SK-N-DZ (cell line): ENCODE measurements at places on chromosomes 16 and 17.

DNA sequence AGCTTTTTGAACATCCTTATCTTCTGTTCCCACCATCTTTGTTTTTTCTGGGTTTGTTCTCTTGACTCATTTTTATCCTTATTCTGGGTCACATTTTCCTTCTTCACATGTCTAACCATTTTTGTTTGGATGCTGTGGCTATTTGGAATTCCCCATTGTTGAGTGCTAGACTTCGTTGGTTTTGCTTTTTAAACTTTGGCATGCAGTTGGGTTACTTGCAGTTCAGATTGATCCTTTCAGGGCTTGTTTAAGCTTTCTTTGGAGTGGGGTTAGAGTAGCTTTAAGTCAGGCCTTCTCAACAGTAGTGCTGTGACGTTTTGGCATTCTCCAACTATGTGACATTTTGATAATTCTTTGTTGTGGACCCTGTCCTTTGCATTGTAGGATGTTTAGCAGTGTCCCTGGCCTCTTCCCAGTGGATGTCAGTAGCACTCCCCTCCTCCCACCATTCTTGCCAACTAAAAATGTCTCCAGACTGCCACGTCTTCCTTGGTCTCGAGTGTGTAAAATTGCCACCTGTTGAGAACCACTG is 21.1 kb downstream of the PRMT7 start:
- DNase-seq: no peak

GRCh38 chr17:45800816-45801215 is 16.7 kb downstream of the CRHR1 start:
- DNase-seq: no peak

GRCh38 chr17:44892250-44892649 is 7.0 kb downstream of the EFTUD2 start:
- DNase-seq: no peak

GRCh38 chr17:81034168-81034777 is 678 bp upstream of the BAIAP2 start:
- DNase-seq: peak; percentile 59

DNA sequence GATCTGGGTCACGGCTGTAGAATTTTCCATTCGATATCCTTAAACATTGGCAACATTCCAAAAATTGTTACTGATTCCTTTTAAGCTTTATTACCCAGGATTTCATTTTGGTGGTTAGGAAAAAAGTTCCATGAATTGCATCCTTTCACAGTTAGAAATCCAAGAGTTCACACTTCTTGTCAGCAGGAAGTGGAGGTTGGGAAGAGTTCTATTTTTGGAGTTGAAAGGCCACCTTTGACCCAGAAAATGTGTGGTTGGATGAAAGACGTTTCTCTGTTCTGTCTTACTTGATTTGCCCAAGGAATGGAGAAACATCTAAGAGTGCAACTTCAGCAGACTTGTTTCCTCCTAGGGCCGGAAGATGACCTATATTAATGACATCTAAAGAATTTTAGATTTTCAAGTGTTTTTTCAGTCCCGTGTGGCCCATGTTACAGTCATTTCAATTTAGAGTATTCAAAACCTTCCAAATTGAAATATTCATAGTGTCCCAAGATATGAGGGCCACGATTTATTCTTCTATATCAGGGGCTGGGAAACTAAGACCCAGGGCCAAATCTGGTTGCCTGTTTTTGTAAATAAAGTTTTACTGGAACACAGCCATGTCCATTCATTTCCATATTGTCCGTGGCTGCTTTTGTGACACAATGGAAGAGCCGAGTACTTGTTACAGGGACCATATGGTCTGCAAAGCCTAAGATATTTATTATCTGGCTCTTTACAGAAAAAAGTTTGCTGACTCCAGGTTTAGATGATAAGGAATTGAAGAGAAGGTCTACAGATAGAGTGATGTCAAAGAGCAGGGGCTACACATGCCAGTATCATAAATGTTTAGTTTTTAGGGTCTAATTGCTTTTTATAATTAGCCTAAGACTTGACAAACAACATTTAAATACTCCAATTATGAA is 50.2 kb downstream of the CDK5R1 start:
- DNase-seq: no peak

GRCh38 chr16:60905811-60906210 is 1130.4 kb downstream of the CDH8 start:
- no peak for DNase-seq

- no peak for DNase-seq
Measured at GRCh38 chr17:57773557-57773956, 28.5 kb upstream of the CCDC182 start.

DNA sequence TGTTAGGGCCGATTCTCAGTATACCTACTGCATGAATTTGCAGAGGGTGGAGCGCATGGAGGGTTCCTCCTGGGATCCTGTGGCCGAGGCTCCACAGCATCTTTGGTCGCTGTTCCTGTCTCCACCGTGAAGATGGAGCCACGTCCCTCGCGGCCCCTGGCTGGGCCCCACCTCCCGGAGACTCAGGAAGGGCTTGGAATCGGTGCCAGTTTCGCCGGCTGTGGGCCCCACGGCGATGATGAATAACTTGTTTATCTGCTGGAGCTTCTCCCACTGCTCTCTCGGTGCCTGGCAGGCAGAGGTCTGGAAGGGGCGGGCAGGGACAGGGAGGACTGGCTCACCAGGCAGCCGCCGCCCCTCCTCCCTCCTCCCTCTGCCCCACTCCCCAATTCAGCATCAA is 8.1 kb downstream of the SLC5A11 start:
- peak; percentile 13 for DNase-seq

DNA sequence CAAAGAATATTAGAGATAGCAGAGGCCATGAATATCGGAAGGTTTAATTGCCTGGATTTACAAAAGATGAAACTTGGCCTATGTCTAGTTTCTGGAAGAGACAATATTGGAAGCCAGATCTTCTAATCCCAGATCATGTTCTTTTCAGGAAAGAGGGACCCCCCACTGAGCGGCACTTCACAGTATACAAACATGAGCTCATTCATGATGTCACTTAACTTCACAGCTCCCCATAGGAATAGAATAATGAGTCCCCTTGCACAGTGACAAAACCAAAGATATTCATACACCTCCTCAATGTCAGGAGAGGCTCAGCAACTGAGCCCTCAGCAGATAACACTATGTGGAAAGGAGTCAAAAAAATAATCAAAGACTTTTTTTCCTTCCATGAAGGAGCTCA is 147.5 kb downstream of the CDH11 start:
- DNase-seq: no peak

DNA sequence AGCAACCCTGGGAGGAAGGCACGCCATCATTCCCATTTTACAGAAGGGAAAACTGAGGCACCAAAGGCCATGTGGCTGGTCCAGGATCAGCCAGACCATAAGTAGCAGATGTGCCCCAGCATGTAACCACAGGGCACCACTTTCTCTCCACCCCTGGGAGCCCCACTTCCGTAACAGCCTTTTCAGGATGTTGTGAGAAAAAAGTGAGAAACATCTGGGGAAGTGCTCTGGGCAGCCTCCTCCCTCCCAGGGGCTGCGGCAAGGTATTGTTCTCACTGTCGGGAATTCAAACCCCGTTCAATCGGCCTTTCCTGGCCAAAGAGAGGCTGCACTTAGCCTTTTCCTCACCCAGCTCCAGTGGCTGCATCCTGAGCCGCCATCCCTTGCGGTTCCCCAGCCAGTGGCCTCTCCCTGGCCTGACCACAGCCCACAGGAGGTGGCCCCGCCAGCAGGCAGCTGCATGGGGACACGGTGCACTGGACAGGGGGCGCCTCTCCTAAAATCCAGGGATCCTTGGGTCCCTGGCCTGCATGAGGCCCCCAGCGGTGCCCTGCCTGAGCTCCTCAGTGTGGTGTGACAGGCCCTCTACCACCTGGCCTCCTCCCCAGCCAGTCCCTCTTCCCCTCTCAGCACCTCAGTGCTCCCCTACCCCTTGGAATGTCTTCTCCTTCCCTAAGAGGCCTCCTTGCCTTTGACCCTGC is 5.7 kb upstream of the CDH5 start:
- no peak for DNase-seq

DNA sequence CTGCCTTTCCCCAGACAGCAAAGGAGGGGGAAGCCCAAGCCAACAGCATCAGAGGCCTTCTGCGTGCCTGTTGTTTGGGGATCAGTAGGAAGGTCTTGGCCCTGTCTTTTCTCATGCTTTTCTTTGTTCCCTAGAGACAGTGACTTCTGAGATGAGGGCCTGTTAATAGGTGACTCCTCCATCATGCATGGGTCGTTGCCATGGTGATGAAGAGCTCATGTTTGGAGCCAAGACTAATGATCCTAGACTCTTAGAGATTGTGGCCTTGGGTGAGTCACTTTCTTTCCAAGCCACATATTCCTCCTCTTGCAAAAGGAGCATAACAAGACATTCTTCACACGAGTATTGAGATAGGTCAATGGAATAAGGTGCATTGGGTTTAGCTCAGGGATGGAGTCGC is 201.1 kb upstream of the ASIC2 start:
- peak; percentile 64 for DNase-seq

GRCh38 chr17:47733674-47734410 is 806 bp downstream of the TBX21 start:
- peak; percentile 16 for DNase-seq
